ENCODE measurements at places on chromosomes 2 and 18.

DNA sequence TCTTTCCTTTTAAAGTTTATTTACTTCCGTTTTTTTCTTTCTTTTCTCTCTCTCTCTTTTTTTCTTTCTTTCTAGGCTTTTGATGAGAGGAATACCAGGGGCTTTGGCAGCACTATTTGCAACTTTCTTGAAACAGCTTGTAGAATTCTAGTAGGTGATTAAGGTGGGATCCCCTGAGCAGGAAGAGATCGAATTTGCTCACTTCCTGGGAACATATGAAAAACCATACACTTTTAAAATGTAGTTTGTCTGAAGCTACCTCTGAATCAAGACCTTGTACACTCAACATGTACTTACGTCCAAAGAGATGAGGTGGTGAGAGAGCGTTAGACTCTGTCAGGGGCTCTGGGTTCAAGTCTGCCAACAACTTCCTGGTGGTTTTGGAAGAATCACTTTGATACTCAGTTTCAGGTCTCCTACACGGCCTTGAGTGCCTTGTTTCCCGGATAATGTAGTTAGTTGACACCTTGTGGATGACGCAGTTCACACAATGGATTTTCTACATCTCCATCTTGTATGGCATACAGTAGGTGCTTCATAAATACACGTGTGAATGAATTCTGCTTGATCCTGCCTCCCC is 229.1 kb downstream of the MYCN start:
- no peak for DNase-seq

- DNase-seq: peak; percentile 97
These were observed 3.5 kb downstream of the CDK5R2 start for GRCh38 chr2:218962859-218963492.

GRCh38 chr18:30676053-30676480 is 366.5 kb downstream of the DSC3 start:
- no peak for DNase-seq

GRCh38 chr2:233745073-233745755 is 14.9 kb upstream of the UGT1A1 start:
- no peak for DNase-seq

GRCh38 chr2:53829273-53829979 is 30.3 kb downstream of the GPR75 start:
- no peak for DNase-seq

GRCh38 chr18:34514238-34514637 is 195.9 kb upstream of the DTNA start:
- no peak for DNase-seq

DNA sequence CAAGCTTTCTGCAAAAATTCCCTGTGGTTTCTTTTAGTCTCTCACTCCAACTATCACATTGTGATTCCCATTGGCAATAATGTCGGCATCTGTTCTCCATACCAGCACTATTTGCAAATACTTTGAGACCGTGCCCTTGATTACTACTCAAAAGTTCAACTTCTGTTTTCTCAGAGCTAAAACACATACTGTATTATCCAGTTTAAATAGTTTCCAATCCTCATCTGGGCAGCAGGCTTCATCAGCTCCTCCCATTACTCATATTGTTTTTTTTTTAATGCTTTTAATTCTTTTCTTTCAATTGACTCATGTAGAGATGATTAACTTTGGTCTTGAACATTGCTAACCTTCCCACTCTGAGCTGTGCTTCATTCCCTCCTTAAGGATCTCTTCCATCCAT is 135.8 kb downstream of the METTL8 start:
- DNase-seq: no peak

- no peak for DNase-seq
These were observed 246.7 kb downstream of the BABAM2 start for GRCh38 chr2:28137221-28137620.

GRCh38 chr18:77127769-77128671 is 4.6 kb downstream of the MBP start:
- no peak for DNase-seq

GRCh38 chr2:207042841-207043240 is 103.5 kb downstream of the CPO start:
- DNase-seq: no peak

DNA sequence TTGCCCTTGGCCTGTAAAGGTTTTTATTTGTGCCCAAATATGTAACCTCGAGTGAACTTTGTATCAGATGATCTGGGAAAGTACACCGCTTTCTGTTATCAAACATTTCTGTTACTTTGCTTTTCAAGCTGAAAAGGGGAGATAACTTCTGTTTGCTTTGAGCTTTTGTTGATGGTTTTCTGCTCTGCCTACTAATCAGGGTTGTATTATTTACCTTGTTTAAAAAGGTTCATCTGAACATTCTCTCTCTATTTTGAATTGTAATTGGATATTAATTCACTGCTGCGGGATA is 79.4 kb downstream of the XRCC5 start:
- no peak for DNase-seq

- DNase-seq: no peak
These were observed 36.5 kb upstream of the ARMC9 start for GRCh38 chr2:231161877-231162329.

- DNase-seq: no peak
These were observed 24.0 kb downstream of the ZNF385B start for GRCh38 chr2:179837408-179837807.

DNA sequence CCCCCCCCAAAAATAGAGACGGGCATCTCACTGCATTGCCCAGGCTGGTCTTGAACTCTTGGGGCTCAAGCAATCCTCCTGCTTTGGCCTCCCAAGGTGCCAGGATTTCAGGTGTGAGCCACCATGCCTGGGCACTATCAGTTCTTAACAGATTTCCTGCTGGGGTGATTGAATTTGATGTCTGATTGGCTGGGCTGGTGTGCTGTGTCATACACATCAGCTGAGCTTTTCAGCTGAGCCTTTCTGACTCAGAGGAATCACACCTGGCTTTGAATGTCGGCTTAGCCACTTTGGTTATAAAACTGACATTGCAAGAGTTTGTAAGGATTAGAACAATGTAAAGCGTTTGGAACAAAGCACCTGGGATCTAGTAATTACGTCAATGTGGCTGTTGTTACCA is 18.9 kb downstream of the NCAPH start:
- DNase-seq: no peak

- peak; percentile 20 for DNase-seq
These were observed 403.9 kb downstream of the SPAG16 start for GRCh38 chr2:213688133-213688532.

GRCh38 chr18:9474108-9474982 is 968 bp upstream of the RALBP1 start:
- DNase-seq: no peak

GRCh38 chr2:169009865-169010579 is 21.1 kb downstream of the ABCB11 start:
- DNase-seq: no peak

DNA sequence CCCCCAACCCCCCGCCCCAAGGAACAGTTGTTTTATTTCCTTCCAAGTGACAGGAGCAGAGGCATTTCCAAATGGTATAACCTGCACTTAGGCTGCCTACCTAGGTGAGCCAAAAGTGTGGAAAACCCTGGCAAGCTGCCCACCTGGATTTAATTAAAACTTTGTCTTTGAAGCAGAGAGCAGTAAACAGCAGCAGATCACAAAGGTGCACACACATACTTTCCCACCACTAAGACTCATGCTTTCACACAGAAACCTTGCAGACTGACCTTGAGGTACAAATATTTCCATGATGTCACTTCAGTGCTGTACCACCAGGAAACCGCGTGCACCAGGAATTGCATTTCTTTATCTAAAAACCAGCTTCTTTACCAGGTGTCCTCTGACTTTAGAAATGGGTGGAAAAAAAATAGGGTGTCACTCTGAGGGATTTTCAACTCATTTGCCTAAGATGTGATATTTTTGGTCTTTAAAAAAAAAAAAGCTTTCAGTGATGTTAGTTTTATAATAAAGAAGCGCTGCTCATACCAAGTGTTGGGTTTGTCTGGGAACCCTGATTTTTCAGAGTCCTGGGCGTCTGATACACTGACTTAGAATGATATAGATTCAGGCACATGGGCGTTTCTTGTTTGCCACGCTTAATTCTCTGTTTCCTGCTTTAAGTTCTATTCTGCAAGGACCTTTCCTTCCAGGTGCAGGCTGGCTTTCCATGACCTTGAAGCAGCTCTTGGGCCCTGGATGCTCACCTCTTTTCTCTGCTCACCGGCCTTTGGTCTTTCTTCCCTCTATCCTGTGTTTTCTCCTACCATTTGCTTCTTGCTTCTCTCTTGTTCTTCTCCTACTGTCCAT is 70.7 kb upstream of the BCL2L11 start:
- DNase-seq: no peak

- DNase-seq: no peak
These were observed 56.2 kb downstream of the CAVIN2 start for GRCh38 chr2:191790737-191791136.

- DNase-seq: peak; percentile 53
These were observed 224.9 kb upstream of the BOD1L2 start for GRCh38 chr18:56921896-56922480.

All from NCI-H526 treated with DMSO at 0.1 percent for 48 hours (cell line).